ENCODE measurements at places on chromosomes 1 and 21. TPM values are rescaled to one million over a fixed set of nuclear protein-coding genes. Genes with fewer than 3 reads are reported as not detected.

Gene MUTYH
- total RNA-seq = 30.8 TPM

DNA sequence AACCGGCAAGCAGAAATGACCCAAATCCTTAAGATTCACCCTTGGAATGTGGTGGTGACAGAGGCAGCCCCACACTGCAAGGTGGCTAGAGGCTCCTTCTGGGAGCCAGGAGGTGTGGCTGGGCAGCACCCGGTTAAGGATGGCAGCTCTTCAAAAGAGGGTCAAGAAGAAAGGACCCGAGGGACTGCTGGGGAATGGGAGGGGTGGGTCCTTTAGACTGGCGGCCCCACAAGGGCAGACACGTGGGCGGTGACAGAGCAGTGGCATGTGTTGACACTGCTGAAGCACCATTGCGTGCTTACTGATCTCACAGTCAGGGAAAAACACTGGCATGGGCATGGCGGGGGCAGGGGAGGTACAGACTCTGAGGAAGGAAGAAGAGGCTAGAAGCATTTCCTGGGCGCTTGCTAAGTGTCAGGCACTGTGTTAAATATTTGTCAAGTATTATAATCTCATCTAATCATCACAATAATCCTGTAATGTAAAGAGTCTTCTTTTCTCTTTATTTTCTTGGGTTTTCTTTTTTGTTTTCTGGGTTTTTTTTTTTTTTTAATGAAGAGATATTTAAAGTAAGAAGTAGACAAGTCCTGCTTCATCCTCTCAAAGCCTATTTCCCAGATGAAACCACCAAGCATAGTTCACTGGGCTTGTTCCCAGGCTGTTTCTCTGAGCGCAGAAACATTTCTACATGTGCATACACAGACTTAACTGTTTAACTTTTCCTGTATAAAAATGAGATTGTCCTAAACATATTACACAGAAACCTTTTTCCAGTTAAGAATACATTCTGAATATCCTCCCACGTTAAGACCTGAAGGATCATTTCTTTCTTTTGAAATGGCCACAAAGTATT, 165.8 kb upstream of the EDN2 start:
- no peak for DNase-seq

Gene SPRR2E
- not detected for total RNA-seq

GRCh38 chr1:218679988-218680748, 335.0 kb downstream of the TGFB2 start:
- no peak for DNase-seq

- no peak for DNase-seq
Measured at GRCh38 chr1:210500831-210501230, 172.1 kb downstream of the HHAT start.

Gene IFNAR1
- total RNA-seq = 9.6 TPM

Gene FCRL2
- total RNA-seq = not detected

Gene KRTAP7-1
- total RNA-seq = not detected

- peak; percentile 74 for DNase-seq
Measured at GRCh38 chr1:2088458-2088857, 38.2 kb downstream of the PRKCZ start.

- DNase-seq = no peak
Measured at GRCh38 chr1:200676829-200677228, 7.1 kb upstream of the DDX59 start.
